Midbrain (tissue), 1 donor: ENCODE measurements at places on chromosomes 6 and 20.

DNA sequence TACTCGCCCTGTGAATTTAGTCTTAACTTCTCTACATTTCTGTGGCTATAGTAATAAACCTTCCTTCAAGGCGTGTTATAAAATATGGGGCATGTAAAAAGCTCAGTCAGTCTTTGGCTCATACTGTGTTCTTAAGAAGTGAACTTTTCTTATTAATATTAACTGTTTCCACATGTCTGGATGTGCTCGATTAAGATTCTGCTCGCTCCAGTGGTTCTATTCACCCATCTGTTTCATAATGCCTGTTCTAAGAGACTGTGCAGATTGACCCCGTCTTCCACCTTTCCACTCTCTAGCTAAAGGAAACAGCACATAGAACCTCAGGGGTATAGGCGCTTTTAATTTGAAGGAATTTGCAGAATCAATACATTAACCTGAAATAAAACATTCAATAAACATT lies 99.9 kb downstream of the L3MBTL3 start:
- no peak for DNase-seq

DNA sequence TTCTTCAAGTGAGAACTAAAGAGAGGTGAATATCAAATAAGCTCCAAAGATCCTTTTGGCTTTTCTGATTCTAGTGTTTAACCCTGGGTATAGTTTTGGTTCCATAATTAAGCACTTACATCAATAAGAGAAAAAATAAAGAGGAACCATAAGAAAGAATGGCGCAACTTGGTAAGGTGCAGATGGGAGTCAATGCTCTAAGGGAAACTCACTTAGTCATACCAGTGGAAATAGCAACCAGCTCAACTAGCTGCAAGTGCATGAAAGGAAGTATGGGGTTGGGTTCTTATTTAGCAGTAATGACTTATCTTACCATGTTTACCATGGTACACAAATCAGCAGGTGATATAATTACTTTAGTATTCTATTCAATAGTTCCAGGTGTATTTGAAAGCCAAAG lies 296.5 kb upstream of the RUNX2 start:
- no peak for DNase-seq

- DNase-seq = no peak
Measured at GRCh38 chr6:5341845-5342244, 80.5 kb downstream of the FARS2 start.

DNA sequence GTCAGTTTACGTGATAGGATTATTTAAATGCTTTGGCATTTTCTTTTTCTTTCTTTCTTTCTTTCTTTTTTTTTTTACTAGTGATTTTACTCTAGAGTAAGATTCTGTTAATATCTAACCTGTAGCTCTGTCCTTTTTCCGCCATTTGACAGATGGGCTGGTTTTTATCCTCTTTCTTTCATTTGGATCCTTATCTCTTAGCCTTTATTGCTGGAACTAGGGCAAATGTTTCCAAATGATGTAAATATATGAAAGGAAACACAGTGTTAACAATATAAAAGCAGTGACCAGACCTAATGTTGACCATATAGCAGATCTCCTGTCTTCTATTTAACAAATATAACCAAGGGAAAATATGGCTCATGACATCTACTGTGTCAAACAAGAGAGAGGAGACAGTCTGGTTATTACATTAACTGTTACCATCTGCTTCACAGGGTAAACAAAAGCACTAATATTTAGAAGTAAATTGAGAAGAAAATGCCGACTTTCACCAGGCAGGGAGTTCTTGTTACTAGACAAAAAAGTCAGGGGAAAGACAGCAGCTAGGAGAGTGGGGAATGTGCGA lies 59.8 kb upstream of the GCLC start:
- DNase-seq = no peak

DNA sequence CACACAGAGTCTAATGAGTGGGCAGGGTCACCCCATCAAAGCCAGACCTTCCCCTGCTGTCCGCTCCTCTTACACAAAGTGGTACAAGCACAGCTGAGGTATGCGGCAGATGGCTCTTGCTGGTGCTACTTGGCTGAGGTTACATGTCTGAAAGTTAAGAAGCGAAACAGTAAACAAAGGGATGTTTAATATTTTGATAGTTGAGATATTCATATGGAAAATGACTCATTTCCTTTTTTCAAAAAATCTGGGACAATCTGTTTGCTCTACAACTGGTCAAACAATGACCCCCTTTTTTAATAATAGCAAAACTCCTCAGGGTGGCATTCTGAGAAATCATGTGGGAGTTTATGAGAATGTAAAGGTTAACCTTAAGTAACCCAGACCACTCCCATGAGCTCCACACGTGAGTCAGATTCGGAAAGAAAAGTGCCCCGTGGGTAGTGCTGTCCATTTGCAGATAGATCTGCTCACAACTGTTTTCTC lies 245.3 kb downstream of the TBXT start:
- DNase-seq = no peak

DNA sequence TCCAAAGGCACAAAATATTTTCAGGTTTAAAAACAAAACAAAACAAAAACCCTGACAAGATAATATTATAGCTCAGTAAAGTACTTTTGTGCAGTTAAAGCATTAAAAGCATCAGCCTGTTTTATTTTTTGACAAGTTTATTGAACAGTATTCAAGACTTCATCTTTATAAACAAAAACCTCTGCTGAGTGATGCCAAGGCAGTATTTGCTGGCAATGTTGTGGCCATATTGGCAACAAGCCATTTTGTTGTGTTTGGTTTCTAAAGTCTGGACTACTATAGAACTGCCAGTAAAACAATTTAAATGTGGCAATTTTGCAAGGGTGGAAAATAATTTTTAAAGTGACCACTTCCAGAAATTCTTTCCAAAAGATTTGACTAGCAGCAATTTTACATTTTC lies 15.9 kb downstream of the CPNE1 start:
- DNase-seq = peak; percentile 18

DNA sequence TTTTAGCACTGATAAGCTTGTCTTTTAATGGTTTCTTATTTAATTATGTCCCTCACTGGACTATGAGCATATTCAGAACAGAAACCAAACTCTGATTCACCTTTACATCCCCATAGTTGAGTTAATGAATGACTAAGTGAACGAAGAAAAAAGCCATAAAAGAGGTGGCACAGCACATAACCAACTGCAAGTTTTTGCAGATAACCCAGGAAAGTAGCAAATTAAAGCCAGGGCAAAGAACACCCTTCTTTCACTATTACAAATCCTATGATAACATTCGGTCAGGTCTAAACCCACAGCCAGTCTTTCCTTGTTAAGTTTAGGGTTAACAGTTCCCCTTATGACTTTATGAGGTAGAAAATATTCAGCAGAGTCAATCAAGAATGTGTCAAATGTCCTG lies 102.7 kb downstream of the RIN2 start:
- DNase-seq = no peak

DNA sequence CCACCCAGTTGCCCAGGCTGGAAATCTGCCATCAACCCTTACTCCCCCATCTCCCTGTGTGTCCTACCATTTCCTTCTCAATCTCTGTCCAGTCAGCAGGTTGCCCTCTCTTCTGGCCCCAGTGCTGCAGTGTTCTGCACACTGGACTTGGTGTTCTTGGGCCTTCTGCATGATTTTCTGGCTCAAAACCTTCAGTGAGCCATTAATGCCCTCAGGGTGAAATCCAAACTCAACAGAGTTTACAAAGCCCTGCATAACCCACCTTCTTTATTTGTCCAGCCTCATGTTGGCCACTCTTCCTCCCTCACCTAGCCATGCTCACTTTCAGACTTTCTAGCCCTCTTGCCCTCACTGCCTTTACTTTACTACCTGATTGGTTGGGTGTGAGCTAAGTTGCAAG lies 5.0 kb upstream of the GSTA3 start:
- no peak for DNase-seq

GRCh38 chr6:13302751-13303667 lies 25.3 kb downstream of the TBC1D7 start:
- DNase-seq = peak; percentile 43

DNA sequence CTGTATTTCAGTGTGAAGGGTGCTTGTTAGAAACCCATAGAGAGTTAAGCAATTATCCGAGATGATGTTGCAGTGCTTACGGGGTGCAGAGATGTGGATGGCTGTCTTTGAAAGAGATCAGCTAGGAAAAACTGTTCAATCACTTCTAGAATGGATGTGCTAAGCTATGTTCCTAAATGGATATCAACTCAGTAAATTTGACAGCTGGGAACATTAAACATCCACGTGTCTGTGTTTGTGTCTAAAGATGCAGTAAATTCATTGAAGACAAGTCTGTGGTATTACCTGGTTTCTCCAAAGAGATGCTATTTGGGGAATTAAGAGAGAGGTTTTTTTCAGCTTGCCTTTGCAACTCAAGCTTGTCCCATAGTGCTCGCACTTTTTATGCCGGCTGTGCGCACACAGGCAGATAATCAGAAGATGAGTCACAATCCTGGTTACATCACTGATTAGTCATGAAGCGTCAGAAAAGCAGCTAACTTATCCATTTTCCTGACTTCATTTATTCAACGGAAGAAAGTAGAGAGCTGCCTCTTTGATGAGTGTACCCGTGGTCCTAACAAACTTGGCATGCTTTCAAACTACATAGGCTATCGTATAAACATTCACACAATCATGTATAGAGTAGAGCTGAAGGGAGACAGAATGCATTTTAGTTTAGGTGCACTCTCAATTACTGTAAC lies 691.7 kb upstream of the SLC35B3 start:
- no peak for DNase-seq

- DNase-seq = no peak
Measured at GRCh38 chr6:27040244-27041042, 207.1 kb upstream of the PRSS16 start.

DNA sequence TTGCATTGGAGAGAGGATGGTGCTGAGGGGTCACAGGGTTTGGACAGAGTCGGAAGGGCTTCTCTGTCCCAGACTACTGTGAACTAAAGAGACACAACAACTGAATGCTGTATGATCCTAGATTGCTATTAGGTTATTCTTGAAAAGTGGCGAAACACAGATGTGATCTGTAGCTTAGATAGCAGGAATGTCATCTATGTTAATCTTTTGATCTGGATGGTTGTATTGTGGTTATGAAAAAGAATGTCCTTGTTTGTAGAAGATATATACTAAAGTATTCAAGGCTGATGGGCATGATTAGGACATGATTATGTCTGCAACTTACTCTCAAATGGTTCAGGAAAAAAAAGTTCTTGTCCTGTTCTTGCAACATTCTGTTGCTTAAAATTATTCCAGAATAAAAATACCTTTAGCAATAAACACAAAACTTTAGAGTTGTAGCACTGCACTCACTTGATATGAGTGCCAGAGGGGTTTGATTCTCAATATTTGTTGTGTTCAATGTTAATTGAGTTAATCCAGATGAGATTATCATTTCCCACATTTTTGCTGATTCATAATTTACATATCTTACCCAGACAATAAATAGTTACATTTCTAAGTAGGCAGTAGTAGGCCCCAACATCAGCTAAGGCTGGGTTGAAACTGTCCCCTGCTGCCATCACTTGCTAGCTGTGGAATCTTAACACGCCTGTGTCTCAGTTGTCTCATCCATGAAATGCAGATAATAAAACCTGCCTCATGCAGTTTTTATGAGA lies 645.2 kb downstream of the KIF16B start:
- no peak for DNase-seq

- DNase-seq = no peak
Measured at GRCh38 chr20:25222461-25223178, 25.3 kb upstream of the PYGB start.

GRCh38 chr6:147434516-147434915 lies 74.0 kb upstream of the SAMD5 start:
- no peak for DNase-seq
